ENCODE measurements at places on chromosomes 5 and 9. TPM values are rescaled to one million over a fixed set of nuclear protein-coding genes. Genes with fewer than 3 reads are reported as not detected.

- peak; percentile 63 for DNase-seq
Measured at GRCh38 chr5:91499943-91500531, 116.9 kb upstream of the ARRDC3 start.

GRCh38 chr9:119216651-119217331, 152.4 kb downstream of the BRINP1 start:
- peak; percentile 58 for DNase-seq

DNA sequence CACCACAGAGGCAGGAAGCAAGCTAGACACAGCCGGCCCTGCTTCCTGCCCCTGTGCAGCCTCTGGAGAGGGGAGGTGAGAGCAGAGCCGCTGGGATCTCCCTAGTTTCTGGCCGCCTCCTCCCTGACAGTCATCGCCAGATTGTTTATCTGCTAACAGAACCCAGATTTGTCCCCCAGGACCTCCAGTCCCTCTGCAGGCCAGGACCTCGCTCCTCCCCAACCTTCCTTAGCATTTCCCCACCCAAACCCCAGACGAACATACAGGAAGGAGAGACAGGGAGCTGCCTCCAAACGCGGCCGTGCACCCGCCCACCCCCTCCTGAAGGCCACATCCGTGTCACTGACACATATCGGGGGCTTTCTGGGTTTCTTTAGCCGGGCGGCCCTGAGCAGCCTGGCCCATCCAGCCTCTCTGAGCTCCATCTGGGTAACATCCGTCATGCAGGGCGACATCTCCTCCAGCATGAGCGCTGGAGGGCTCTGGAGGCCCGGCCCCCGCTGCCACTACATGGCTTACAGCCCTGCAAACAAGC, 47.5 kb downstream of the DBH start:
- peak; percentile 26 for DNase-seq

TARS1 gene
- total RNA-seq: 268 TPM

GRCh38 chr5:145981589-145982571, 45.5 kb downstream of the SH3RF2 start:
- DNase-seq: no peak

GRCh38 chr5:159156426-159157238, 52.7 kb downstream of the RNF145 start:
- peak; percentile 82 for DNase-seq

ANKRD31 gene
- not detected for total RNA-seq

GRCh38 chr5:5633579-5633978, 211.1 kb downstream of the ICE1 start:
- DNase-seq: no peak

CTSV gene
- not detected for total RNA-seq

- DNase-seq: peak; percentile 82
Measured at GRCh38 chr5:54825005-54825404, 160.4 kb downstream of the ESM1 start.

PCDHGA7 gene
- 1.6 TPM for total RNA-seq

RGS7BP gene
- total RNA-seq: 0.11 TPM

DNA sequence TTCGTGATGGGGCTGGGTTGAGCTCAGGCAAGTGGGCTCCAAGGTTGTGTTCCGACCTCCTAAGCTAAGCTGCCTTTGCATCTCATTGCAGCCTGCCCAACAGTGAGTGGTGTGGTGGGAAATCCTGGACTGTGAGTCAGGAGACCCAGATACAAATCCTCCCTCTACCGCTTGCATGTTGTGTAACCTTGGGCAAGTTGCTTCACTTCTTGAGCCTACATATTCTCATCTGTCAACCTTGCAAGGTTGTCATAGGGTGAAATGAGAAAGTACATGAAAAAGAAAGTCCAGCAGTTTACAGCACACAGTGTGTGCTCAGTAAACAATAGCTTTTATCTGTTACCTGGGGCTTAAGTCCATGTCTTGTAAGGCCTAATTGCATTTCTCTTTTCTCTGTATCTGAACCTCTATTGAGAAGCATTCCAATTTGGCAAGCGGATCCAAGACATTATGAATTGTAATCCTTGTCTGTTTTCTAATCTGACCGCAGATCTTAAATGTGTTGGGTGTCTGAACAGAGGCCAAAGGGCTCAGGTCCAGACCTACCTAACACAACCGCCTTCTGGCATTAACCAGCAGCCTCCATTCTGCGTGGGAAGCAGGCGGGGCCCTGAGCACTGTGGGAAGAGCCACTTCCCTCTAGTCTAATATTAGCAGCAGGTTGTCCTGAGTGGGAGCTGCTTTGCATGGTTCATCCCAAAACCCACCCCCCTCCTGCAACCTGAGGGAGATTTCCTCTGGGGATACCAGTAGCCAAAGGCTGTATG, 1.8 kb upstream of the GALNT12 start:
- peak; percentile 77 for DNase-seq

- DNase-seq: peak; percentile 78
Measured at GRCh38 chr5:55004729-55005128, 19.3 kb upstream of the GZMK start.

DNA sequence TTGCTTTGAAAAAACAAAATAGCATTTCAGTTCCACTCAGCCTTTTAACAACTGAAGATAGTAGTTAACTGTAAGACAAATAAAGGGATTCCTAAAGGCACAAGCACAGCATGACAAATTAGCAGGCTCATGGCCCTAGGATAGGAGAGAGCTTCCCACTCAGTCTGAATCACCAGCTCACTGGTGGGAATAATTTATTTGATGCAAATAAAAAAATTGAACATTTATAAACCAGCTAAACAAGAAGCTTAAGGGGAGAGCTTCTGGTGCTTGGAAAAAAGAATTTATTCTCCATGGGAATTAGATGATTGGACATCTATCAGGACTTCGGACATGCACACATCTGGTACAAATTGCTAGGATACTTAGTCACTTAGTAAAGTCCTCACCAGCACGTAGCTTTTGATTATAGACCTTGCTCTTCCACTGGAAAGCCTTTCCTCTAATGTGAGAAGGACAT, 294.1 kb upstream of the TNC start:
- DNase-seq: peak; percentile 87

CXCL14 gene
- total RNA-seq: 1.3 TPM

GRCh38 chr5:173163219-173163618, 18.9 kb downstream of the BNIP1 start:
- DNase-seq: no peak

GRCh38 chr5:15374886-15375285, 125.1 kb upstream of the FBXL7 start:
- DNase-seq: no peak

Measured in GM23248 (cell line).